Coronary artery (tissue), 2 donors: ENCODE measurements at places on chromosomes 12 and 14.

GRCh38 chr14:71692496-71692895, 239.7 kb upstream of the RGS6 start:
- DNase-seq, result no peak

GRCh38 chr14:53855127-53855526, 101.5 kb downstream of the BMP4 start:
- no peak for DNase-seq

DNA sequence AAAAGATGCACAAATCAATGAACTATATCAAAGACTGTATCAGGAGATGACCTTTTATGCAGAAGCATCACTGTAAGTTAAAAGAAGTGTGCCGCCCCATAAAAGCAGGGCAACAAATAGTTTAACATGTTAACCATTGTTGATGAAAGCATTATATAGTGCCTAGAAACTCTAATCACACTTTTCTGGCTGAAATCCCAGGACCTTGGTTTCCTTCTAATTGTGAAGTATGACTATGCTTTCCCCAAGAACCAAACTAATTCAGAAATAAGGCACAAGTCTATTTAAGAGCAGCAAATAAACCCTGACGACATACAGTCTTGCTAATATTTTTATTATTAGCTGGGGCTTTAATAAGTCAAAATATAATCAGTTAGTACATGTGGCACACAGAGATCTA, 21.7 kb downstream of the RACGAP1 start:
- no peak for DNase-seq

DNA sequence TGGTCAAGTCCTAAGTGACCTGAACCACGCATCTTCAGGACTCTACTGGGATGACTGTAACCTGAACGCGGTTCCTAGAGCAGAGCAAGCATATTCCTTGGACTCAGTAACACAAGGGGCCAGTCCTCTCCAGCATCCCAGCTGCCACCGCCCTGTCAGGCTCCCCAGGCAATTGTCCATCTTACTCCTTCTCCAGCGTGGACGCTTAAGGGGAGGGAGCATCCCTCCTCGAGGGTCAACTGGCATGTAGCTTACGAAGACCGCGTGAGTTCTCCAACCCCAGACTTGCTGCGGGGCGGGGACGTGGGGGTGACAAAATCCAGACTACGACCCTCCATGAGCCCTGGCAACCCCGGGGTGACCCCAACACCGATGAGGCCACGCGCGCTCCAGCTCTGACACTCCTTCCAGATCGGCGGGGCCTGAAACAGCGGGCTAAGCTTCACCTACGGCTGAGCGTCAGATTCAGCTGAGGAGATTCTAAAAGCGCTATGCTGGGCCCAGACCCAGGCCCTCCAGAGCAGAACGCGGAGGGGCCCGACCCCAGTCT, 846 bp upstream of the MTHFD1 start:
- no peak for DNase-seq

DNA sequence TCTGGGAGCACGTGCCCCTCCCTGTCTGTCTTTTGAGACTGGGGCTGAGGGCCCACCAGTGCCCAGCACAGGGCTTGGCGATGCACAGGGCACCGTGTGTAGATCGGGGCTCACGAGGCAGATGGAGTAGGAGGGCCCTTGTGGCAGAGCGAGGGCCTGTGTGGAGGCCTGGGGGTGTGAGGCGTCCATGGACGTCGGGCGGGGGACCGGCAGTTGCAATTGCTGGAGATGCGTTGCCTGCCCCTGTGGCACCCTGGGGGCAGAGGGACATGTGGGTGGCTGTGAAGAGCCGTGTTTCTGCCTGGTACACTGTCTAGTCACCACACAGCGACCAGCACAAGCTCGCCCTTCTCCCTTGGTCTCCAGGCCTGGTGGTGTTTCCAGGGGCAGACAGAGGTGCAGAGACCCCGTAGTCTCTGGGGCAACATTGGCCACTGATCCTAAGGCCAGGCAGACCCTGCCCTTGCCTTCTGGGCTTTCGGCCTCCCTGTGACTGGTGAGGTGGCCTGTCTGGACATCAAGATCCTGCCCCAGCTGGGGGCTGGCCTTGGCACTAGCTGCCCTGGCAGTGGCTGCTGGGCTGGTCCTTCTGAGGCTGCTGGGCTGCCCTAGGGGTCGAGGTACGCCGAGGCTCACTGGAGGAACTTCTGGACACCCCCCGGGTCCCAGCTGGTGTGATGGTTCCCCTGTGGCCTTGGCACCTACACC, 14.5 kb downstream of the KIF26A start:
- no peak for DNase-seq

DNA sequence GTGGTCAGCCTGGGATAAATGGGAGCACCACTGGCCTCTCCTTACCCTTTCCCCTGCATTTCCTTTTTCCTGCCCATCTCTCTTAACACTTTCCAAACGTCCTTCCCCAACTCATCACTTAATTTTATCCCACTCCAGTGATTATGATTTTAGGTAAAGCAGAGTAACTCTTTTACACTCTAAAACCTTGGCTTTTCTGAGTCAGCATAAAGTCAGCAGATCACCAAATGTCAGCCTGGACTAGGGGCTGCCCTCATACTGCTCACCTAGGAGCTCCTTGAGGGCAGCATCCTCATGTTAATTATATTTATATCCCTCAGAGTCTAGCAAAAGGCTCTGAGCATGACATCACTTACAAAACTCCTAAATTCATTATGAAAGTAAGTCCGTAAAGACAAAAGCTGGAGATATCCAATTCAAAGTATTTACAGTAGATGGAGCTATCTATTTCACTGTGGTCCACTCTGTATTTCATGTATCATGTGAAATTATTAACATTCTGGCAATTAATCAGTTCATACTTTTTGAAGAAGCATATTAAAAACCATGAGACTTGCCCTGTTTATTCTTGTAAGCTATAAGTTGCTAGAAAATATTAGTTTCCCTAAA, 17.0 kb upstream of the DICER1 start:
- DNase-seq, result peak; percentile 7

- no peak for DNase-seq
These were observed 204.3 kb downstream of the PELI2 start for GRCh38 chr14:56322531-56322930.

GRCh38 chr14:23089498-23090253, 5.3 kb downstream of the ACIN1 start:
- DNase-seq, result no peak

GRCh38 chr12:68400226-68400829, 68.2 kb upstream of the MDM1 start:
- DNase-seq, result no peak

GRCh38 chr14:86057018-86057667, 527.2 kb downstream of the FLRT2 start:
- no peak for DNase-seq

DNA sequence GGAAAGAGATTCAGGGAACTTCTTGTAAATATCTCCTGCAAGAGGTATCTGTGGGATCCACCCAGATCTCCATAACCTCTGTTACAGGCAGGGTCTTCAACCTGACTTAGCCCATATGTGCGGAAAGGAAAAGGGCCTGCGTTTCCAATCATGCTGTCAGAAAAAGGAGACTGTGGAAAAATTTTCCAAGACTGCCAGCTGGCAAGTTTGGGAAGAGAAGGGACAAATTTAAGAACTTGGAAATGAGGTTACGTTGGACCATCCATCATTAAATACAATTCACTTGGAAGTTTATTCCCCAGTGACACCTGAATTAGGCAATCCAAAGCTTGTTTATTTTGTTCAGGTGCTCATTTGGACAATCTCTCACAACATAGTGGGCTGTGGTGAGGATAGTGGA, 13.9 kb downstream of the PTHLH start:
- DNase-seq, result no peak

- DNase-seq, result no peak
These were observed 74.9 kb upstream of the CPM start for GRCh38 chr12:69007855-69008351.

- DNase-seq, result no peak
These were observed 8.0 kb upstream of the ACTN1 start for GRCh38 chr14:68986926-68987652.

- no peak for DNase-seq
These were observed 18.9 kb upstream of the CD27 start for GRCh38 chr12:6425590-6426531.

GRCh38 chr12:111819191-111820158, 22.6 kb upstream of the MAPKAPK5 start:
- DNase-seq, result no peak

GRCh38 chr12:104055686-104056388, 5.8 kb upstream of the GLT8D2 start:
- DNase-seq, result no peak

GRCh38 chr14:91374879-91375702, 42.5 kb downstream of the CCDC88C start:
- DNase-seq, result no peak

DNA sequence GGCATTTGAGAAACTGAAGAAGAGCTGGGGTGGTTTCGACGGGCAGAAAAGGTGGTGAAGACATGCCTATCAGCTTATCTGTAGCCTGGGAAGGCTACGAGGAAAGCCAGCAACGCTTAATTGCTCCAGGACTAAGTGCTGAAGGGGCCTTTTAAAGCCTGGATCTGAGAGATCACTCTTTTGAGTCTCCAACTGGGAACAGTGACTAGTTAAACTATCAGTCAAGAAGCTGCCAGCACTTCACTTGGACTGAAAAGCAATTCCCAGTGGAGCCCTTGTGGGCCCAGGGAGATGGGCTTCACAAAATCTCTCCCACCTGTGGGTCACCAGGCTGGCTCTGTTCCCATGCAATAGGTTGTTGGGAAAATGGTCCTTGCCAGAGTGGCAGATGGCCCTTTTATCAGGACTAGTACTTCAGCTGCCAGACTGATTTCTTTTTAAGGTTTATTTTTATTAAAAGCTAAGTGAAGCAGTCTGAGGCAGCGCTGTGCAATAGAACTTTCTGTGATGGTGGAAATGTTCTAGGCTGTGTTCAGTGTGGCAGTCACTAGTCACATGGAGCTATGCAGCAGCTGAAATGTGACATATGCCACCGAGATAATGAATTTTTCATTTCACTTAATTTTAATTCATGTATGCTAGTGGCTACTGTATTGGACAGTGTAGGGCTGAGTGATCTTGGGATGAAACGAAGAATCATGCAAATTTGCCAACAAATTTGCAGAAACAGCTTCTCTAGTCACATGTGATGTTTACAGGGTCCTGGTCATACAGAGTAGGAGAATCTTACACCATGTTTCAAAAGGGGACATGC, 276.8 kb downstream of the PCNX1 start:
- no peak for DNase-seq

GRCh38 chr12:16198884-16199283, 78.6 kb downstream of the SLC15A5 start:
- DNase-seq, result no peak

DNA sequence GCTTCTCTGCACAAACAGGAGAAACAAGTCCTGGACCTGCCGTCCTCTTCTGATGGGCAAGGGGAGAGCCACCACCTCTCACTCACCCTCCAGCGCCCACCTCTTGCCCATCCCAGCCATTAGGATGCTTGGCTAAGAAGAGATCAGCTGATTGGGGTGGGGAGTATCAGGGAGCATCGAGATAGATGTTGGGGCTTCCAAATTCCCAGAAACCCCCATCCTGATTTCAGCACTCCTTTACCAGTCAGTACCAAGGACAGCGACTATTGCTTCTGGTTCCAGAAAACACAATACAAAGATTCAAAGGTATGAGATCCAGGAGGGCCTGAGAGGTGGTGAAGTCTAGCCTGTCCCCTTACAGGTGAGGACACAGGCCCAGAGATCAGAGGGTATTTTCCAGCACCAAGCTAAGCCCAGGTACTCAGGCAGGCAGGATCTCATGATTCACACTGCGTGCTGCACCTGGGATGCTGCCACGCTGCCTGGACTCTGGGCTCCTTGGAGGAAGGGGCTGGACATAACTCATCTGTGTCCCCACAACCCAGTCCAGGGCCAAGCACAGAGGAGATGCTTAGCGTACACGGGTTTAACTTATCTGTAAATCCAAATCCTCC, 76.6 kb downstream of the TUNAR start:
- DNase-seq, result no peak

- no peak for DNase-seq
These were observed 28.3 kb downstream of the PSMA6 start for GRCh38 chr14:35320472-35320871.

DNA sequence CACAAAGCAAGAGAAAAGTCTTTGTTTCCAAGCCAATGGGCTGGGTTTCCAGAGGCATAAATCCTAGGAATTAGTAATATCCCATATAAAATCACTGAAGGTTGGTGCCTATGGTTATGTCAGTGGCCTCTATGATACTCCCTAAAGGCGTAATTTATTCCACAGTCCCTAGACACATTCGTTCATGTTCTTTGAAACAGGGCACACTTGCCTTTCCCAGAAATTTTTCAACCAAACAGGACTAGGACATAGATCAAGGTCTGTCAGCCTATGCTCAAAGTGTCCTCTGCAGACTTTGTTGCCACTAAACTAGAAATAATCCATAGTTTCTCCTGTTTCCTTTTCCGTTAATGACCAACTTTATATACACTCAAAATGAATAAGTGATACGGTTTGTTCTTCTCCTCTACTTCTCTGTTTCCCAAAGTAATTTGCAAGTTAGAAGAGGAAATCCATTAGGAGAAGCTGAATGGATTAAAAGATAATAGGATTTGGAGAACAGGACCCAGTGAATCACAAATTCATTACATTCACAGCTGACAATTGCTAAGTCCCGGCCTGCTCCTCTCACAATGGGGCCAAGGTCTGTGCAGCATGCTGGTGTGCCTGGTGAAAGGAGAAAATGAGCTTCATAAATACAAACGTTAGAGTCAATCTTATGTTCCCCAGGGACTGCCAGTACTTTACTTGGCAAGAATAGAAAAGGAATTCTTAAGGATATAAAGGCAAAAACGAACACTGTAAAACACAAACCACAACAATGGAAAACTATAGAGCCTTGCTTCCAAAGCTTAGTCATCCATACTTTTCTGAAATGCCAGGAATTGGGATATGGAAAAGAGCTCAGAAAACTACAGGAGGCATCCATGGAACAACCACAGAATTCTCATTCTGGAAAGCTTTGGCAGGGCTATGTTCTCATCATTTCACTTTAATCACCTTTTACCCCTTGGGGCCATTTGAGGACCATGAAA, 966.2 kb downstream of the NRXN3 start:
- DNase-seq, result no peak

DNA sequence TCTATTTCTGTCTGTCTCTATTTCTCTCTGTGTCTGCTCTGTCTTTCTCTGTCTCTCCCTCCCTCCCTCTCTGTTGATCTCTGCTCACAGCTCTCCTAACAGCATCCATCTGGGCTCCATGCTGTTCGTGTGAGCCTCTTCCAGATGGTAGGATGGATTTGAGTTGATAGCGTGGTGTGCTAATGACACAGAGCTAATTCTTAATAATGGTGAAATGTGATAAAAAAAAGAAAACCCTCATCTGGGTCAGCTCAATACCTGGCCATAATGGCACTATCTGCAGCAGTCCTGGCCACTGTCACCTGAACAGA, 96.4 kb downstream of the AACS start:
- DNase-seq, result no peak

- DNase-seq, result no peak
These were observed 158.9 kb downstream of the FBXL14 start for GRCh38 chr12:1435456-1435855.

DNA sequence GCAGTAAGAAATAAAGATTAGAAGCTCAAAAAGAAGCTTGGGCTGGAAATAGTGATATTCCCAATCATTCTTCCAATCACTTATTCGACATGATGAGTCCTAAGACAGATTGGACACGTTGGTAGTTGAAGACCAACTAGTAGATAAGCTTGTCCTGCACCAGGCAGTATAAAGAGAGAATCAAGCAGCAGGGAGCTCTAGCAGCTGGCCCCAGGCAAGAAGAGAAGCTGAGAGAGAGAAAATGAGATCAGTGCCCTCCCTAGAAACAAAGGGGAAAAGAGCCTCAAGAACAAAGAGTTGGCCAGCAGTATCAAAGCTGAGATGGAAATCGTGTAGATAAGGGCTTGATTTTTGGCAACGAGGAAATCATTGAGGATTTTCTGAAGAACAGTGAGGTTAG, 20.6 kb downstream of the RASSF8 start:
- no peak for DNase-seq

GRCh38 chr12:5273709-5274108, 158.2 kb upstream of the NTF3 start:
- no peak for DNase-seq
